NCI-H1092 treated with DMSO at 0.1 percent for 48 hours (cell line): ENCODE measurements at places on chromosomes 16 and 17.

- no peak for DNase-seq
Observed at GRCh38 chr17:62824290-62825131, 16.4 kb upstream of the MARCHF10 start.

DNA sequence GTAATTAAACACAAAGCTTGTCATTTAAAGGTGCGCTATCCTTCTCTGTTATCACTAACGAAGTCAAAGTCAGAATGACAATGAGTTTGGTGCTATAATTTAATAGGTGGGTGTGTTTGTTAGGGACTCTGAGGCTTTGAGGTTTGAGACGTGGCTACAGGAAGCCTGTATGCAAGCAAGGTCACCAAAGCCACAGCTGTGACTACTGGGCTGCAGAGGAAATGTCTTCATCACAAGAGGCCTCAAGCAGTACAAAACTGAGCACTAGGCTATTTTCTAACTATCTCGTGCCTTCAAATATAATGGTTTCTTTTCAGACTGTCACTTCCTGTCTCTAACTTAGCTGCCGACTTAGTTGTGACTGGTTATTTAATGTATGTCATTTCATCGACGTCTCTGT, 141.2 kb downstream of the AATF start:
- no peak for DNase-seq

DNA sequence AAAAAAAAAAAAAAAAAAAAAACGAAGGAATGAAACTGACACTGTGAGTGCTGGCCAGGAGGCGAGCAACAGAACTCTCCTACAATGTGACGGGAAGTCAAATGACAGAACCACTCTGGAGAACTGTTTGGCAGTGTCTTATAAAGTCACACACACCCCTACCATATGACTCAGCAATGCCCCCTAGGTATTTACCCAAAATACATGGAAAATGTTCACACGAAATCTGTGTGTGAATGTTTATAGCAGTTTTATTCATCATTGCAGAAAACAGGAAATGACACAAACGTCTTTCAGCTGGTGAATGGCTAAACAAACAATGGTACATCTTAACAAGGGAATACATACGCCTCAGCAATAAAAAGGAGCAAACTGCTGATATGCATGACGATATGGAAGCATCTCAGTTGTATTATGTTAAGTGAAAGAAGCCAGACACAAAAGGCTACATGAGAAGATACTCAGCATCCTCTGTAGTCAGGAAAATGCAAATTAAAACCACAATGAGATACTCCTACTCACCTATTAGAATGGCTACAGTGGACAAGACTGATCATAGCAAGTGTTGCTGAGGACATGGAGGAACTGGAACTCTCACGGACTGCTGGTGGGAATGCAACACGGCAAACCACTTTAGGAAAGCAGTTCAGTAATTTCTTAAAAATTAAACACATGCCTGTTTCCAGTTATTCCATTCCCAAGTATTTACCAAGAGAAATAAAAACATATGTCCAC, 74.7 kb downstream of the TBC1D16 start:
- no peak for DNase-seq

- no peak for DNase-seq
Observed at GRCh38 chr16:66152181-66152580, 214.3 kb upstream of the CDH5 start.

DNA sequence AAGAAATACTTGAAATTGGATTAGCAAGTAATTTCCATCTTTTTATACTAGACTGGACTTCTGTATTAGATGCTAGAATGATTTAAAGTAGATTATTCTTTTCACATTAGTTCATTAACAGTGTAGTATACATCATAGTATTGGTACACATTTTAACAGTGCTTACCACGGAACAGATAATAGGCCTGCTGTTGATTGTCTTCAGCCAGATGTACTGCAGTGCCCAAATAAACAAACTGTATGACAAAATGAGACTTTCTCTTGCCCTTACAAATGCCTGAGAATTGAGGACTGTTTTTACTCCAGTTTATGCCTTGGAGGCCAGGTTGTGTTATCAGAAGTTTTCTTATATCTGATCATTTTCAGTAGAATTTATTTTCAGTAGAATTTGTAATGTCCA, 631 bp downstream of the EVI2A start:
- DNase-seq = no peak

- DNase-seq = no peak
Observed at GRCh38 chr16:6616746-6617145, 715.9 kb upstream of the RBFOX1 start.

DNA sequence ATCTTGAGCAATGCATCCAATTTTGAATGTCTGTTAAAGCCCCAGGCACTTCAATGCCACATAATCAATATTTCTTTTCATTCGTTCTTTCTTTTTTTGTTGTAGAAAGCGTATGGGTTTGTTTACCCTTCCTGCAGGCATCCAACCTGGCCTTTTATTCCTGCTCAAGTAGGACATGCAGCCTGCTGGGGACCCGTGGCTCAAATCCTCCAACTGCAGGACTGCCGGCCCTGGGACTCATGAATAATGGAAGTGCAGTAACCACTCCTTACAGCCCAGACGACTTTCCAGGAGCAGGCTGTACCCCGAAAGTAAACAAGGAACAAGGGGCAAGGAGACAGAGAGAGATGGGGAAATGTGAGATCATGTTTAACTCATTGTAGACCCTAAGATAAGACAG, 126.4 kb downstream of the SALL1 start:
- DNase-seq = no peak

- peak; percentile 96 for DNase-seq
Observed at GRCh38 chr17:71423871-71424546, 696.8 kb upstream of the SOX9 start.
